Stimulated activated CD4-positive, alpha-beta T cell treated with anti-CD3 and anti-CD28 coated beads, Interleukin-1b, Interleukin-23, amount 100 ng/mL, for 1 hour (primary cell): ENCODE measurements at places on chromosomes 13 and 19.

- no peak for DNase-seq
Observed at GRCh38 chr19:11781295-11782057, 14.7 kb downstream of the ZNF441 start.

- DNase-seq = no peak
Observed at GRCh38 chr19:4496304-4496703, 22.0 kb downstream of the PLIN4 start.

GRCh38 chr19:17121736-17122293 is 46.2 kb downstream of the MYO9B start:
- DNase-seq = no peak

GRCh38 chr13:113598081-113598410 is 13.5 kb downstream of the TFDP1 start:
- no peak for DNase-seq

GRCh38 chr19:51125421-51126075 is 842 bp downstream of the SIGLEC9 start:
- DNase-seq = no peak

DNA sequence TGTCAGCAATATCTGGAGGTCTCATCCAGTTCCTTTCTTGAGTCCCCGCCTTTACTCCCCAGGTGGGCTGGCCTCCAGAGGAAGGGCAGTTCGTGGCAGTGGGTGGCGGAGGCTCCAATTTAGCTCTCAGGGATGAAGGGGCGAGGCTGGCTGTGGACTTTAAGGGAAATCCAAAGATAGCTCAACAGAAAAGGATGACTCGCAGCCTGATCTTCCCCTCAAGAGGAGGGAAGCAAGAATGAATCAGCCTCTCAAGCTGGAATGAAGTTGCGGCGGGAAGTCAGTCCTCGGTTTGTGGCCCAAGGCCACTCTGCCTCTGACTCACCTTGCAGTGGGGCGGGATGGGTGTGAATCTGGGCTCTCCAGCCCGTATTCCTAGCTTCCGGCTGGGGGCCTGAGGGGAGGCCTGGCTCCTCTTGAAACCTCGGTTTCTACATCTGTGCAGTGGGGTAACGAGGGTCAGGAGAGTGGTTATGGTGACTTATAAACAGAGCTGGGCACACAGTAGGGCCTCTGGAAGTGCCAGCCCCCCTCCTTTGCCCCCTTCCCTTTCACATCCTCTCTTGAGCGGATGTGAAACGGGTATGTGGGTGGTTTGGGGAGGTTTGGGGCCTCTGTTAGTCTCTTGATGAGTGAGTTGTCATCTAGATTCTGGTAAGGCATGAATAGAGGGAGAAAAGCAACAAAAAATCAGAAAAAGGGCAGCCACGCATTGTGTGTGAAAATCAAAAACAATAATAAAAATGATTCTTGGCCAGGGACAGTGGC is 10.5 kb upstream of the SMG9 start:
- DNase-seq = no peak

DNA sequence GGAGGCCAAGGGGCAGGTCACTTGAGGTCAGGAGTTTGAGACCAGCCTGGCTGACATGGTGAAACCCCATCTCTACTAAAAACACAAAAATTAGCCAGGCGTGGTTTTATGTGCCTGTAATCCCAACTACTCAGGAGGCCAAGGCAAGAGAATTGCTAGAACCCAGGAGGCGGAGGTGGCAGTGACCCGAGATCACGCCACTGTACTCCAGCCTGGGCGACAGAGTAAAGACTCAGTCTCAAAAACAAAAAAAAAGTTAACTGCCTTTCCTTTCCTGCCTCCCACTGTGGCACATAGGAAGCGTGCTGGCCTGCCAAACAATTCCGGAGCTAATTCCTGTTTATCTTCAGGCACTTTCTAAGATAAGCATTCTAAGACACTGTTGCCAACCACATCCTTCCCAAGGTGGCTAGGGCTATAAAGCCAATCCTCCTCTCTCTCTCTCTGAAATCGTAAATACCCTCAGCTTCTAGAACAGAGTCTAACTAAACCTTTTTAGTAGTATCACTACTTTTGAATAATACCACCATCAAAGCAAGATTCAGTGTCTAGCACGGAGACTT is 21.6 kb downstream of the SLC25A30 start:
- no peak for DNase-seq

DNA sequence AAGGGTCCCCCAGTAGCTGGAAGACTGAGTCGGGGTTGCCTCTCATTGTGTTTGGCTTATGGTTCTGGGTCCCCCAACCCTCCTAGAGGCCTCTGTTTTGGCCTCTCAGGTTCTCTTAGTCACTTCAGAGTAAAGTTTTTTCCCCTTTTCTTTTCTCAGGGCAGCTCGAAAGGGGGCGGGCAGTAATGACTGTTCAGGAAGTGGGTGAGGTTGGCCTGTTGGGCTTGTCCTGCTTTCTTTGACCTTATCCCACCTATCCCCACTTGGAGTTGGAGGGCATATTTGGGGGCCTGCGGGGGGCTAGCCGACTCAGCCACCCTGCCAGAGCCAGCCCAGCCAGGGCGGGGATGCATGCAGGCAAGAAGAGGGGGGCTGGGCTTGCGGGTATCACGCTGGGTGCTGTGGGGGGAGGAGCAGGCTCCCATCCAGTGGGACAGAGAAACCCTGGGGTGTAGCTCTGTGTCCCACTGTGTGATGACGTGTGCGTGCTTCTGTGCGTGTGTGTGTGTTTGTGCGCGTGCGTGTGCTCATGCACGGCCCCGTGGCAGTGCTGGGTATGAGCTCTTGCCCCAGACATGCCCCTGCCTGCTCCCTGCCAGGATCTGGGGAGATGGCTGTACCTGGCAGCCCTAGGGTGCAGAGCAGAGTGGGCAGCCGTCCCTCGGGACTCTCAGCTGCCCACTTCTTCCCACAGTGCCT is 1.4 kb downstream of the CIC start:
- DNase-seq = no peak

- no peak for DNase-seq
Observed at GRCh38 chr13:41029629-41030028, 10.5 kb upstream of the ELF1 start.

- DNase-seq = peak; percentile 21
Observed at GRCh38 chr19:38362076-38362945, 12.1 kb upstream of the PSMD8 start.

- DNase-seq = peak; percentile 81
Observed at GRCh38 chr19:21835810-21836444, at the start of gene ZNF43. Gene ZNF43, minus strand, starts transcription at chr19:21836182. Its CDS starts 144 bp downstream, at chr19:21836038.

GRCh38 chr19:34482380-34483250 is 1.1 kb downstream of the WTIP start:
- no peak for DNase-seq
